ENCODE measurements at places on chromosomes 4 and X.

- DNase-seq = no peak
Observed at GRCh38 chrX:39156051-39156450, 354.8 kb downstream of the MID1IP1 start.

GRCh38 chrX:18617407-18617750, 54.5 kb downstream of the RS1 start:
- no peak for DNase-seq

DNA sequence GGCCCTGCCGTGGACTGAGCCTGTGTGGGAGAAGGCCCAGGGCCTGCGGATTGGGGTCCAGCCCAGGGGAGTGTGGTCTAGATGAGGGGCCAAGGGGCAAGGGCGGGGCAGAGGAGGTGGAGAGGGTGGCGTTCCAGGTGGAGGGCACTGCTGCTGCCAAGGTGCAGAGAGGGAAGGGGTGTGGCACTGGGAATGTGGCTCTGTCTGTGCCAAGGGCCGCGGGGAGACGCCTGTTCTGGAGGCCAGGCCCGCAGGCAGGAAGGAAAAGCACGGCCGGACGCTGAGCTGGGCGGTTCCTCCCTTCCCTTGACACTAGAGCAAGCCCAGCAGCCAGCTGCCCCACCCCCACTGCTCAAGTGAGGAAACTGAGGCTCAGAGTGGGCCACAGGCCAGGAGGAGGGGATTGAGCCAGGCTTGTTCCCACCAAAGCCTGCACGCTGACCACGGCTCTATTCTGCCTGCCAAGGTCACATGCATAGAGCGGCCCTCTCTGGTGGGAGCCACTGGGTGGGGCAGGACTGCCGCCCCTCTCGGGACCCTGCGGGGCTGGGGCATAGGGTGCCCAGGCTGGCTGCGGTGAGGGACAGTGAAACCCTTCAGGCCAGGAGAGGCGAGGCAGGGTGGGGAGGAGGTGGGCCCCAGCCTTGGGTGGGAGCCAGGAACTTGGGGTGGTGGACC, 13.0 kb downstream of the SH3BP2 start:
- no peak for DNase-seq

DNA sequence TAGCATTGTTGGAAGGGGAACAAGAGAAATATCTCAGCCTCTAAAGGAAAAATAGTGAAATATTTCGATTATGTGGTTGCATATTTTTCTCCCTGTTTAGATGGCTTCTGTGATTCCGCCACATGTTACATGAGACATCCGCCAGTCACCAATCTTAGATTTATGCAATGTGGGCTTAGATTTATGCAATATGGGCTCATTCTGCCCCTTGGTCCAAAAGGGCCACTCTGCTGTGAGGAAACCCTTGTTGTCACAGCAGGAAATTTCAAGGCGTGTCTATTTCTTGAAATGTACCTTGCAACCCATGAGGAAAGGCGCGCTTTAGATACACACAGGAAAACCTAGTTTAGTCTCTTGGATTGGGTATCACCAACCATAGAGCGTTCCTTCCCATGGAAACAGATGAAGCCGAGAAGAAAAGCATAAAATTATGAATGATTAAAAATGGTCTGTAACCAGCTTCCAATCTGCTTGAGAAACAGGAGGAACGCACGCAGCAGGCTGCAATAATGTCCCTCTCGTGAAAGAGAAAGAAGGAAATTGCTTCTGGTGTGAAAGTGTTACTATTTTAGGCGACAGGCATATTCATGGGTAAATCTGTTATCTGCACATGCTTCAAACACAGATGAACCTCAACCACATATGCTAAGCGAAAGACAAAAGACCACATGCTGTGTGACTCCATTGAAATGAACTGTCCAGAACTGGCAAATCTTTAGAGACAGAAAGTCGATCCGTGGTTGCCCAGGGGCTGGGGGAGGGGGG, 3.7 kb downstream of the RS1 start:
- no peak for DNase-seq

DNA sequence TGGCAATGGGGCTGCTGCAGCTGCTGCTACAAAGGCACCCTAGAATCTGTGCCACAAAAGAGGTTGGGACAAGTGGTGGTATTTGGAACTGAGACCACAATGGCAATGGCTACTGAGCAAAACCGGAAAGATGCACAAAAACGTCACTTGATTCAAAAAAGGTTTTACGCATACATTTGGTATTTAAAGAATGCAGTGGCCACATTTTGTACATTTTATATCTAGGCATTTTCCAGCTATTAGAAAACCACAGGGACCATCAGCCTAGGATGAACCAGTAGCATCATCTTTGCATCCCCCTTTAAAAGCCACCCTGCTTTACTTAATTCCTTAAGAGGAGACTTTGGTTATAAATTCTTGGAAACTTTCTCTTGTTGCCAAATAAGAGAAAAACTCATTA, 104.8 kb upstream of the CXCL13 start:
- no peak for DNase-seq

- DNase-seq = no peak
Observed at GRCh38 chrX:153766098-153766817, 2.2 kb downstream of the PLXNB3 start.

GRCh38 chr4:152605031-152605430, 69.1 kb upstream of the FBXW7 start:
- no peak for DNase-seq

GRCh38 chr4:183348136-183348535, 25.9 kb upstream of the CLDN24 start:
- no peak for DNase-seq

GRCh38 chrX:10900585-10901289, 210.4 kb upstream of the HCCS start:
- no peak for DNase-seq

DNA sequence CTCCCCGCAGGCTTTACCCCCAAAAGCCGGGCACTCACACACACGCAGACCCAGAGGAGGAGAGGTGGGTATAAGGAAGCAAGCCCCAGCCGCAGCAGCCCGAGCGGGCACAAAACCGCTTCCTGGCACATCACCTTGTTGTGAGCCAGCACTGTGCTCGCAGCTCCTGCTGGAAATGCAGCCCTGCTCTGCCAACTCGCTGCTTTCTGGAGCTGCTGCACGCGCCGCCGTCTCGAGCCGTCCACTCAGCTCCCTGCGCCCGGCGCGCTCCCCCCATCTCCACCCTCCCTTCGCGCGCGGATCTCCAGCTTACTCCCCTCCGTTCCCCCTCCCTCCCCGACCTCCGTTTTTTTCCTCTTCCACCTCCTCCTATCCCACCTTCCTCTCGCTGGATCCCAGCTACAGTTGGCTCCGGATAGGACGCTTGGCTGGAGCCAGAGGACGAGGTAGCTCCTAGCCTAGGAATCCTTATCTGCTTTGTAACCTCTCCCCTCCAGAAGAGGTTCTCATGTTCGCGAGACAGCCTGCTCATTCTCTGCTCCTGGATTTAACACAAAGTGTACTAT, at the start of gene SPOCK3:
Gene SPOCK3, minus strand, starts transcription at position 179 of the 566 bp plus-strand sequence.
- DNase-seq = no peak

DNA sequence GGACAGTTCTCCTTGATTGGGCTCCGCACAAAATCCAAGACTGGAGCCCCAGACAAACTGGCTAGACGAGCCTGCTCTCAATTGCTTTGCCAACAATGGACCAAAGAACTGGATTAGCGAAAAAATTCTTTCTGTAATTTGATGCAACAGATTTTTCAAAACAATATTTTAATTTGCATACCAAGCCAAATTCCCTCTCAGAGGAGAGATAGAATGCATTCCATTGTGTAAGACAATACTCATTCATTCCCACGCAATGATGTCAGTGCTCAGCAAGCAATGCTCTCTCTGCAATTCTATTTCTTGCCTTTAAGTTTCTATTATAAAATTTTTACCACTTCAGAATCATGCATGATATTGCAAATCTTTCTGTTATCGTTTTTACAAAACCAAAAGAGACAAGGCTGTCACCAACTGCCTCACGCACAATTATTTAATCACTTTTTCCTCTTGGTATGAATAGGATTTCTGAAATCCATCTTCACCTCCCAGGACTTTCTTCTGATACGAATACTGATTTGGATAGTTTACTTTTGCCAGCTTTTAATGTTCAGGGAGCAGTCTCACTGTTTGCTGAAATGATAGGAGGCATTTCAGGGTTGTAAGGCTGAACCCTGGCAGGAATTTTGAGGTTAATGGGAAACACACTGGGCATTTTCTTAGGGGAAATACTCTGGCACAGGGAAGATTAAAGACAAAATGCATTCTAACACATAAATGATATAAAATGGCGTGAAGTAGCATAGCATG, 46.1 kb upstream of the HCCS start:
- DNase-seq = no peak

DNA sequence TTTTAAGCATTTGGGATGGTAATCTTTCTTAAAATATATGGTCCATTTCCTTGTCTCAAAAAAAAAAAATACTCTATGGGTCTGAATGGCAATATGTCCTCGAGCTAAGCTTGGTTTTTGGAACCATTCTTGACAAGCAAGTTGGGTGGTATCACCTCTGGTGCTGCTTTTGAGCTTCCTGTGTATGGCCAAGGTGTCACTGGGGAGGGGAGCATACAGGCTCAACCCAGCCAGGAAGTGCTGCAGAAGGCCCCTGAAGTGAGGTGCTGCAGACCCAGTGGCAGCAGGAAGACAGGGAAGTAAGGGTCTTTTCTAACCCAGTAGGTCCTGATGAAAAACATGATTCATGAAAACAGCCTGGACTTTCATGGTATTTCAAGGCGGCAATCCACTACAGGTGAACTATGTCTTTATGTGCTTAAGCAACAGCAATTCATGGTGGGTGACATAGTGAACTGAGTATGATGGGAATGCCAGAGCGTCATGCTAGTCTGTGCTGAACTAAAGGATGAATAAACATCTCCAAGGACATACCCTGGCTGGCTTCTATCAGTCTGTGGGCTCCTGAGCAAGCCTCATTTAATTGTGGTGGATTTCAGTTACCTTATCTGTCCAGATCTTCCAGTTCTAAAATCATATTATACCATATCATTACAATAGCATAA, 15.1 kb downstream of the TRAPPC2 start:
- DNase-seq = no peak

- no peak for DNase-seq
Observed at GRCh38 chr4:24044610-24045589, 155.1 kb upstream of the PPARGC1A start.

- DNase-seq = no peak
Observed at GRCh38 chrX:1599791-1600405, 8.5 kb downstream of the AKAP17A start.

- DNase-seq = no peak
Observed at GRCh38 chr4:7660176-7661039, 225.7 kb upstream of the PSAPL1 start.

- no peak for DNase-seq
Observed at GRCh38 chrX:102835504-102836146, 101.4 kb upstream of the RAB40AL start.

DNA sequence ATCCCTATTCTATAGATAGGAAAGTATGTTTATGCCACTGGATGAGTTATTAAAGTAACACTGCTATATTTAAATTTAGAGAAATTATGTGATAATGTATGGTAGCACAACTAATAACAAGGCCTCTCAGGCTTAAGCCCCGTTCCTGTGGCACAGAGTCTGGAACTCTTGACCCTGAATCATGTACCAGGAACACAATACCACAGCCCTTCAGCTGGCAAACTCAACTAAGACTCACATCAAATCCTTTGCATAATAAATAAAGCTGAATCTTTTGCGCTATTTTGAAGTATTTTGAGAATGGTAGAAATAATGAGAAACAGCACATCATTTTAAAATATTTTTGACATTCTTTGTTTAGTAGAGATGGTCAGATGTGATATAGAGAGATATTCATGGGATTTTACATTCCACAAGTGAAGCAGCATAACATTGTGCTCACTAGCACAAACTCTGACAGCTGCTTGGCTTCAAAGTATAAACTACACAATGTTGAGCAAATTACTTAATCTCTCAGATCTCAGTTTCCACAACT, 478.4 kb upstream of the FAM241A start:
- DNase-seq = no peak

- no peak for DNase-seq
Observed at GRCh38 chrX:103423955-103424638, 47.8 kb downstream of the BEX3 start.

DNA sequence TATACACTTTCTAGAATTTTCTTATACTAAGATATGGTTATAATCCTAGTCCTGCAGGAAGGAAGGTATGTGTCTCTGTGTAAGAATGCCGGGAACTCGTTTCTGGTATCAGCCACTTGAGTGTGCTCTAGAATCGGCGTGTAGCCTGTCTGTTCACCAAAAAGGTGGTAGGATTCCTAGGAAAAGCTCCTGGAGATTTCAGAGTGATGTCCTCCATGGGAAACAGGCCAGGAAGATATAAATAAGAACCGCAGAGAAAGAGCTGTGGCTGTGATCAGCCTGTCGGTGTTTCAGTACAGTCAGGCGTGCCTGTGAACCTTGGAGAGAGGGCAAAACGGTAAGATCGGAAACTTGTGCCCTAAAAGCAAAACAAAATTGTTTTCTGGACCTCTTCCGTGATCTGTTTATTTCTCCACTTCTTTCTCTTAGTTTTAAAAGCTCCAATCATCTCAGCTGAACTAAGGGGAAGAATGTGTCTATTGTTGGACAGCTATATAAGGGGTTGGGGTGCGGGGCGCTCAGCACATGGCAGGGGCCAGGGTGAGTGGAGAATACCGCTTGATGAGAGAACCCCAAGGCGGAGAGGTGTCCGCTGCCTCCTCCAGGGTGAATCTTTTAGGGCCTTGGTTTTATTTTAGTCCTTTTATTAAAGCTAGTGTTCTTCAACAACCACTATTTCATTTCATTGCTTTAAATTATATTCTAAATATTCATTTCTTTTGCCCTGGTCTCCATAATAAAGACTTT, 303.8 kb upstream of the TENM3 start:
- no peak for DNase-seq

DNA sequence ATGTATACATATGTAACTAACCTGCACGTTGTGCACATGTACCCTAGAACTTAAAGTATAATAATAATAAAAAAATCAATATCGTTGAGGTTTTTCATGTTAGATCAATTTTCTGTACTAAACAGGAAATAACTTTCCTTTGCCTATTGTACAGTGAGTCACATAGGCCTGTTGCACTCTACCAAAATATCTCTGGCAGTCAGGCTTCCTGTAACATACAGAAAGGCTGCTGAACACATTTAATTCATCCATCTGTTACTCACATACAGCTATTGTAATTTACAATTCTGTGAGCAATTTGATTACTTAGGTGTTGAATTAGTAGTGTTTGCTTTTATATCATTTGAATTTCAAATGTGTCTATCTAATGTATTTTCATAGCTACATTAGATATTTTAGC, 427.8 kb downstream of the TMA16 start:
- DNase-seq = no peak

GRCh38 chr4:83378419-83378818, 43.8 kb upstream of the HPSE start:
- DNase-seq = no peak

DNA sequence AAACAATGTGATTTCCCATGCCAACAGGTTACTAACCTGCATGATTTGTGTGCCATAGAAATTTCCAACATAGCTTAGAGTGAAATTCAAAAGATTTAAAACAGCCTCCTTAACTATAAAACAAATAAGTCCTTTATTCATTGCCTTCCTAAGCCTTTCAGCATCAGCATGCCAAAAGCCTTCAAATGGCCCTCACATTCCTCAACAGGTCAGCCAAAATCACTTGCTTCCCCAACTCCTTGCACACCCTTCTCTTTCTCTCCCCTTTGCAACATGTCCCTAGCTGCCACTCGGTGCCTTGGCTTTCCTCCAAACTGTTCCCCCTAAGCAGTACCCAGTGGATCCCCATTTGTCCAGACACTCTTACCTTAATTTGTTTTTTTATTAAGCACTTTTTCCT, 74.9 kb upstream of the PCDH19 start:
- no peak for DNase-seq

Data from ascending aorta (tissue), 2 donors.